Lower lobe of right lung (tissue), 2 donors: ENCODE measurements at places on chromosomes 2 and 18. TPM values are rescaled to one million over a fixed set of nuclear protein-coding genes. Genes with fewer than 3 reads are reported as not detected.

- no peak for DNase-seq
- H3K27ac ChIP-seq = peak overlapping the region; percentile 51
- H3K4me1 ChIP-seq = peaks cover 3% of the 10 kb centered on the region
- H3K27me3 ChIP-seq = no peaks in the 10 kb centered on the region
- H3K36me3 ChIP-seq = no peaks in the 10 kb centered on the region
Measured at GRCh38 chr2:151297882-151298281, 8.4 kb upstream of the NMI start.

DNA sequence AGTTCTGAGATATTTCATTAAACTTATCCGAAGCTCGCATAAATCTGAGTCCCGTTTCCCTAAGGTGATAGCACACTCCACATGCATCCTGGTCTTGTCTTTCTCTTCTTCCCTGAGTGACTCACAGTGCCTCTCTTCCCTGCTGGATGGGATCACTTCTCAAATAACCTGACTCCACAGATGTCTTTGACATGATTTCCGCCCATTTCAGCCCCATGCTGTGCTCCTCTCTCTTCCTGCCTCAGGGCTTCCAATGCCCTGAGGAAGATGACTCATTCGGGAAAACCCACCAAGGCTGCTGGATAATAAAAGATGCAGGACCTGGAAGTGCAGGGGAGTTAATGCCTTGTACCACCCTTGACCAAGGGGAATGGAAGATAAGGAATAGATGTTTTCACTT is 441.7 kb upstream of the SOX11 start:
- H3K27me3 ChIP-seq = no peaks in the 10 kb centered on the region
- no peak for DNase-seq
- H3K4me1 ChIP-seq = no peaks in the 10 kb centered on the region
- no peak overlapping the region for H3K4me3 ChIP-seq

GRCh38 chr2:99939135-99939534 is 203.3 kb downstream of the AFF3 start:
- no peaks in the 10 kb centered on the region for H3K36me3 ChIP-seq
- H3K27ac ChIP-seq = no peak overlapping the region
- H3K27me3 ChIP-seq = no peaks in the 10 kb centered on the region
- DNase-seq = no peak

GRCh38 chr2:74893332-74893731 is 59.4 kb downstream of the HK2 start:
- H3K27me3 ChIP-seq = no peaks in the 10 kb centered on the region
- no peak overlapping the region for H3K4me3 ChIP-seq
- H3K36me3 ChIP-seq = peaks cover 35% of the 10 kb centered on the region
- no peak overlapping the region for H3K27ac ChIP-seq
- no peak for DNase-seq
- no peaks in the 10 kb centered on the region for H3K4me1 ChIP-seq

GRCh38 chr2:223647258-223647952 is 45.2 kb upstream of the SCG2 start:
- no peaks in the 10 kb centered on the region for H3K27me3 ChIP-seq
- no peak overlapping the region for H3K4me3 ChIP-seq
- no peak for DNase-seq
- H3K36me3 ChIP-seq = no peaks in the 10 kb centered on the region
- H3K27ac ChIP-seq = no peak overlapping the region

DNA sequence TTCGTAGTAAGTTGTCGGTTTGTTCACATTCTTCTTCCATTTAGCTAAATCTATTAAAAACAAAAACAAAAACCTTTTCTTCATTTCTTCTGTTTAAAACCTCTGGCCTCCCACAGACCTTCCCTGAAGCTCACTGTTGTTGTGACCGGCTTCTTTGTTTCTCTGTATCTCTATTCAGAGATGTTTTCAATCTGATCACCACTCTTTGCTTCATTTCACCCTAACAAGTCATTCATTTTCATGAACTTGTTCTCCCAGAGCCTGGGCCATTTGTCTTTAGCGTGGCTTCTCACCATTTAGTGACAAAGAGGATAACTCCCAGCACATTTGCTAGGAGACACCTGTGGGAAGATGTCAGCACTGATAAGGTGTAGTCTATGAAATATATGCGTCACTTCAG is 794.2 kb downstream of the ERBB4 start:
- H3K4me1 ChIP-seq = no peaks in the 10 kb centered on the region
- DNase-seq = no peak
- H3K4me3 ChIP-seq = no peak overlapping the region

DNA sequence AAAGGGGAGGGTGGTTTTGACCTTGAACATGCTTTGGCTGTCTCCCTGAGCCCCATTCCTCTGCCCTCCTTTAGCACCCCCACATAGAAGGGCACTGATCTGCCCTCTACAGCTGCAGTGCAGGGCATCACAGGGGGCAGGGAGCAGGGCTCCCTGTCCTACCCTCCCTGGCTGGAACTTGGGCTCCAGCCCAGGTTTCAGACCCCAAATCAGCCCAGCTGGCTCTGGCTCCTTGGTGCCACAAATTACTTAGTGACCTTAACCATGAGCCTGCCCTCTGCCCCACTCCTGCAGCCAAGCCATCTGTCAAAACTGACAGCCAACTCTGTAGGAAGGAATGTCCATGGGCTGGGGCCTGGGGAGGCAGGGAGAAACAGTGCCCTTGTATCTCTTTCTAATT is 105.6 kb downstream of the MAPK4 start:
- no peak overlapping the region for H3K27ac ChIP-seq
- no peak overlapping the region for H3K4me3 ChIP-seq
- H3K27me3 ChIP-seq = no peaks in the 10 kb centered on the region

DNA sequence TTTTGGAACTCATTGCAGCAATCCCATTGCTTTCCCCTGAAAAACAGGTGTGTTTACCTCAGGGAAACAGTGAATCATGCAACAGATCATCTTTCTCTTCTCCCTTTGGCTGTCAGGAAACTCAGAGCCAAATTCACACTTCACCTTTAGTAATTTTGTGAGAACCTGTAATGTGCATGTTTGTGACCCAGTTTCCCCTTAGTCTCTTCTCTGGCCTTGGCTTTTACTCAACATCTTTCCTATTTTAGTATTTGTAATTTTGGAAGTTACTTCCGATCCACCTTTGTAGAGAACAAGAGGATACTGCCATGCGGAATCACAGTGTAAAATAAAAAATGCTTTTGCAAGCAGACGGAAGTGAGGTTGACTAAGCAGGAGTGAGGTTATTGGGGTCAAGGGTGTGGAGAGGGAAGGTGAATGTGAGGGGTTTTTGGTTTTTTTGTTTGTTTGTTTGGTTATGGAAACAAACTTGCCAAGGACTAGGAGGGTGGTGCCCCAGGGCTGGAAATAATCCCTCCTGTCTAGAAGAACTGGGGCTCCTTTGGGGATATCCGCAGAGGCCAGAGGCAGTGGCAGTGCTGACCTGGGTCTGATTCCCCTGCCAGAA is 14.0 kb downstream of the ASPRV1 start:
- peaks cover 15% of the 10 kb centered on the region for H3K36me3 ChIP-seq
- H3K27me3 ChIP-seq = no peaks in the 10 kb centered on the region
- no peak for DNase-seq
- peak overlapping the region; percentile 65 for H3K27ac ChIP-seq
- no peak overlapping the region for H3K4me3 ChIP-seq

- DNase-seq = no peak
- H3K27me3 ChIP-seq = peaks cover 100% of the 10 kb centered on the region
- H3K36me3 ChIP-seq = no peaks in the 10 kb centered on the region
- no peak overlapping the region for H3K27ac ChIP-seq
Measured at GRCh38 chr2:172100080-172100934, 2.4 kb downstream of the DLX2 start.

DNA sequence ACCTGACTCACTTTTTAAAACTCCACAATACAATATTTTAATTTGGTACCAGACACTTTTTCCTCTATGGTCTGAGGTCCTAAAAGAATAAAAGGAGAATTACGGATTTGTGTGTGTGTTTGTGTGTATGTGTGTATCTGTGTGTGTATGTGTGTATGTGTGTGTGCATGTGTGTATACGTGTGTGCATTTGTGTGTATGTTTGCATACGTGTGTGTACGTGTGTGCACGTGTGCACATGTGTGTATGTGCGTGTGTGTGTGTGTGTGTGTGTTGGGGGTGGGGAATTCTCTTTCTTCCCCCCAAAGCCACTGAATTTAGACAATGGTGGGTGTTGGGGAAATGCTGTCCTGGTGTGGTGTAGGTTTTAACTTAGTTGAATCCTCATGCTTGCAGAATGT is 807.7 kb upstream of the SALL3 start:
- DNase-seq = no peak
- H3K4me3 ChIP-seq = no peak overlapping the region
- no peaks in the 10 kb centered on the region for H3K27me3 ChIP-seq
- no peaks in the 10 kb centered on the region for H3K36me3 ChIP-seq

DNA sequence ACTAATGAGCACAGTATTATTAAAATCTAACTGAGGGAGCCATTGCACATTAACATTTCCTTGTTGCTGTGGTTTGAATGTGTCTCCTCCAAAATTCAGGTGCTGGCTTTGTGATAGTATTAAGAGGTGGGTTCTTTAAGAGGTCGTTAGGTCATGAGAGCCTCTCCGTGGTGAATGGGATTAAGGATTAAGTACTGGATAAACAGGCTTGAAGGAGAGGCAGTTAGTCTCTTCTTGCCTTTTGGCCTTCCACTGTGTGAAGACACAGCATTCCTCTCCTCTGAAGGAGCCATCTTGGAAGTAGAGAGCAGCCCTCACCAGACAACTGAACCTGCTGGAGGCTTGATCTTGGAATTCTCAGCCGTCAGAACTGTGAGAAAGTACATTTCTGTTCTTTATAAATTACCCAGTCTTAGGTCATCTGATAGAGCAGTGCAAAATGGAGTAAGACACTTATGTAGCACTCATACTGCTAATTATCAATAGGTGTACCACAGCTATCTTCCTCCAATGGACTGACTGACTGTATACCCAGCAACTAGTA is 182.7 kb downstream of the MYO3B start:
- H3K4me3 ChIP-seq = no peak overlapping the region
- H3K36me3 ChIP-seq = no peaks in the 10 kb centered on the region
- no peaks in the 10 kb centered on the region for H3K4me1 ChIP-seq
- H3K27ac ChIP-seq = no peak overlapping the region

GRCh38 chr18:23737578-23737977 is 48.3 kb downstream of the LAMA3 start:
- no peak overlapping the region for H3K4me3 ChIP-seq
- no peak for DNase-seq
- H3K27me3 ChIP-seq = no peaks in the 10 kb centered on the region

- no peak for DNase-seq
- H3K27ac ChIP-seq = peak overlapping the region; percentile 33
- peaks cover 38% of the 10 kb centered on the region for H3K4me1 ChIP-seq
- no peaks in the 10 kb centered on the region for H3K36me3 ChIP-seq
Measured at GRCh38 chr18:13611601-13612195, 114.7 kb downstream of the FAM210A start.

- no peak for DNase-seq
- no peaks in the 10 kb centered on the region for H3K27me3 ChIP-seq
- peaks cover 93% of the 10 kb centered on the region for H3K36me3 ChIP-seq
- H3K4me3 ChIP-seq = no peak overlapping the region
- no peak overlapping the region for H3K27ac ChIP-seq
Measured at GRCh38 chr2:241070811-241071676, 31.0 kb downstream of the MTERF4 start.

GRCh38 chr18:54964741-54965140 is 5.5 kb upstream of the CCDC68 start:
- H3K36me3 ChIP-seq = no peaks in the 10 kb centered on the region
- peaks cover 27% of the 10 kb centered on the region for H3K4me1 ChIP-seq
- no peaks in the 10 kb centered on the region for H3K27me3 ChIP-seq
- DNase-seq = no peak
- no peak overlapping the region for H3K4me3 ChIP-seq

GRCh38 chr18:65415098-65415497 is 335.7 kb upstream of the CDH7 start:
- H3K4me3 ChIP-seq = no peak overlapping the region
- H3K36me3 ChIP-seq = no peaks in the 10 kb centered on the region
- no peak overlapping the region for H3K27ac ChIP-seq

DNA sequence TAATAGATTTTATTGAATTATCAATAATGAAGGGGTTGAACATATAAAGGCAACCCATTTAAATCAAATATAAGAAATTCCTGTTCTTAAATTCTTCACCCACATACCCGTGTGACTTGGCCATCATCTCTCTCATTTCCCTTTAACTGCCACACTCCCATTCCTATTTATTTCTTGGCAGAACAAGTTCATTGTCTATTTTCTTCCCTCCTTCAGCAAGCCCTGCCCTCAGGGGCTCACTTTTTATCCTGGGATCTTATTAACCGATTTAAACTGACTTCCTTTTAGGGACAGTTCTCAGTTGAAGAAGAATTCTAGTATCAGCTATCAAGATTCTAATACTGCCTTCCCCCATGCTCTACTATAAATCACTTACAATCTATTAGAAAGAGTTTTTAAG is 123.2 kb downstream of the FTCDNL1 start:
- H3K4me1 ChIP-seq = no peaks in the 10 kb centered on the region
- H3K36me3 ChIP-seq = no peaks in the 10 kb centered on the region
- DNase-seq = no peak

- no peak overlapping the region for H3K4me3 ChIP-seq
- peaks cover 15% of the 10 kb centered on the region for H3K4me1 ChIP-seq
- no peaks in the 10 kb centered on the region for H3K27me3 ChIP-seq
Measured at GRCh38 chr2:17979707-17980106, 101.2 kb downstream of the KCNS3 start.

GRCh38 chr2:234309431-234309830 is 187.4 kb downstream of the ARL4C start:
- no peaks in the 10 kb centered on the region for H3K4me1 ChIP-seq
- DNase-seq = no peak
- H3K36me3 ChIP-seq = no peaks in the 10 kb centered on the region
- H3K4me3 ChIP-seq = no peak overlapping the region

- no peaks in the 10 kb centered on the region for H3K27me3 ChIP-seq
- no peak overlapping the region for H3K27ac ChIP-seq
- H3K4me1 ChIP-seq = no peaks in the 10 kb centered on the region
- no peaks in the 10 kb centered on the region for H3K36me3 ChIP-seq
- no peak overlapping the region for H3K4me3 ChIP-seq
- DNase-seq = no peak
Measured at GRCh38 chr2:221716426-221717303, 144.6 kb upstream of the EPHA4 start.

ARHGAP15 gene
- 18.5 TPM for total RNA-seq

STON1 gene
- total RNA-seq = 33.4 TPM

GATA6 gene
- total RNA-seq = 22.1 TPM

GDF7 gene
- 0.62 TPM for total RNA-seq

CHRND gene
- total RNA-seq = not detected

CPO gene
- not detected for total RNA-seq

AQP12A gene
- not detected for total RNA-seq

HRH4 gene
- 2.0 TPM for total RNA-seq

PDE1A gene
- total RNA-seq = 5.2 TPM

DNAJC5G gene
- not detected for total RNA-seq
